ENCODE measurements at places on chromosomes 2 and 18.
A peak's percentile ranks its signal among the peaks of the same experiment; 100 is the strongest.

DNA sequence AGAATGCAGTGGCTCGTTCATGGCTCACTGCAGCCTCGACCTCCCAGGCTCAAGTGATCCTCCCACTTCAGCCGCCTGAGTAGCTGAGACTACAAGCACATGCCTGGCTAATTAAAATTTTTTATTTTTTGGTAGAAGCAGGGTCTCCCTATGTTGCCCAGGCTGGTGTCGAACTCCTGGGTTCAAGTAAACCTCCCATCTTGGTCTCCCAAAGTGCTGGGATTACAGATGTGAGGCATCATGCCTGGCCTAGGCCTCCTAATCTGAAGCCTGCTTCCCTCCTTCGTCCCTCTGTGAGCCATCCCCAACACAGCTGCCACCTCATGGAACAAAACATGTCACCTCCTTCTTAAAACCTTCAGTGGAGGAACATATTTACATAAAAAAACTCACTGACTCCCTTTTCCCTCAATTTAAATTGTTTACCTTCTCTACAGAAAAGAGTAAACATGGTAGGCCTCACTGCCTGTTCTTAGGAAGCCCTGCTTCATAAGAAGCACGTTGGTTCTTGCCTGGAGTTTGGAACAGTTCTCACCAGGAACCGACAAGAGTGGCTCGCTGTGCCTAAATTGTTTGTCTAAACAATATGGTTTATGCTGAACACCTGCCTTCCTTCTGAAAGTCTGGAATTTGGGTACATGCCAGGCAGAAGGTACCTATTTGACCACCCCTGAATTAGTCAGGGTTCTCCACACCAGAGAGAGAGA lies 12.1 kb upstream of the RHOB start:
- DNase-seq = no peak

GRCh38 chr2:96320728-96321622 lies 4.1 kb upstream of the ITPRIPL1 start:
- DNase-seq = no peak

DNA sequence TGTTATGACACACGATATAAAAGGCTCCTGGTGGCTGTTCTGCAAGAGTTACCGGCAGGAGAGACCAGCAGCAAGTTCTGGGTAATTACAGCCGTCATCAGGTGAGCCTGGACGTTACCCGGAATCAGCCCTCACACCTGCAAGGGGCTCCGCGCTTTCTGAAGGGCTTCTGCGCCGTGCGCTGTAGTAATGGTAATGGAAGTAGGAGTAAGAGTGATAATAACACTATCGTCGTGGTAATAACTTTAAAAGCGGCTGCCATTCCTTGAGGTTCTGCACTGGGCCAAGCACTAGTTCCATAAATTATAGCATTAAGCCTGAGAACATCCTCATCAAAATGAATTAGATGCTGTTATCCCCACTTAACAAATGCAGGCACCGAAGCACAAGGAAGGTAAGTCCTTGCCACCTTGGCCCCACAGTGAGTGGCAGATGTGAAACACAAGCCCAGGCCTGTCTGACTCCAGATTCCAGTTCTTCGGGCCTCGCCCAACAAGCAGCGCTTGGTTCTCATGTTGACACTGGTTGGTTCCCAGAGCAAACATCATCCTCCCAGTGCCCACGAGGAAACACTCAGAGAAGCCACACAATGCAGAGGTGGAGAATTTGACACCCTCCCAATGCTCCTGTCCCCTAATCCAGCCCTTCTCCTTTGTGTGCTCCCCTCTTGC lies 205.2 kb downstream of the EIPR1 start:
- DNase-seq = no peak

DNA sequence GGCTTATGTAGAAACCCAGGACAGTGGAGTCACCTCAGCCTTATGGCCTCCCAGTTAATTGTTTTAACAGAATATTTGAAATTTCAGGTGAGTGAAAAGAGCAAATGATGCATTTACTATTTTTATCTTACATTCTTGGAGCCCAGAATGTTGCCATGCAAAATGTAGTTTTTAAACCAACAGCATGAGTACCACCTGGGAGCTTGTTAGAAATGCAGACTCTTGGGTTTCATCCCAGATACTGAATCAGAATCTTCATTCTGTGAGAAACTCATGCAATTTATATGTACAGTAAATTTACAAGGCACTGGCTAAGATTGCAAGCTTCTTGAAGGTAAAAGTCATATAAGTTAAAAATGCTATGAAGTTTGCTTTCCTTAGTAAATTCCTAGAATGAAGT lies 654.5 kb upstream of the CDH2 start:
- no peak for DNase-seq

- DNase-seq = no peak
Observed at GRCh38 chr18:53677480-53677879, 547.0 kb downstream of the MBD2 start.

- peak; percentile 39 for DNase-seq
Observed at GRCh38 chr2:142980246-142981068, 103.0 kb downstream of the KYNU start.
